ENCODE measurements at places on chromosomes 3 and 15.

DNA sequence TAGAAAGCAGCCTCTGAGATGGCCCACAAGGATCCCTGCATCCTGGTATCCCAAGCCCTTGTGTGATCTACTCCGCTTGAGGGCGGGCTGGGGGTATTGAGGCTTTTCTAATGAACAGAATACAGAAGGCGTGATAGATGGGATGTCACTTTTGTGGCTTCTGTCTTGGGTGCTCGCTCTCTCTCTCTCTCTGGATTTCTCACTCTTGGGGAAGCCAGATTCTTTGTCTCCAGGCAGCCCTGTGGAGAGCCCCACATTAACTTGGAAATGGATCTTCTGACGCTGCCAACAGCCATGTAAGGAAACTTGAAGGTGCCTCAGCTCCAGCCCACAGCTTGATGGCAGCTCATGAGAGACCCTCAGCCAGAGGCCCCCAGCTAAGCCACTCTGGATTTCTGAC lies 26.9 kb upstream of the SEC62 start:
- DNase-seq: no peak

- DNase-seq: no peak
Measured at GRCh38 chr3:57227930-57228751, 612 bp downstream of the APPL1 start.

DNA sequence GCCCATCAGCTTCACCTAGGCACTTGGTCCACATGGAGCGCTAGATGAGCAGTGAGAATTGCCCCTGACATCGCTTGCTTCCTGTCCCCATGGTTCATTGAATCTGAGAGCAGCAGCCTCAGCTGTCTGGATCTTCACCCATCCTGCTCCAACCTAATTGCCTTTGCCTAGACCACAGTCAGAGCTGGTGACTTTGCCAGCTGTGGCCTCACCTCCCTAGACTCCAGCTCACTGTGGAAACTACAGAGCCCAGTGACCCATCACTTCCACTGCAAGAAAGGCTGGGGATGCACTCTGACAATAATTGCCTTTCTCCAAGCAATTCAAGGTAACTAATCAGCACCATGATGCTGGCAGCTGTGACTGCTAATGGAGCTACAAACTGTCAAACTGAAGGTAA lies 30.6 kb upstream of the SLC6A1 start:
- DNase-seq: no peak

- DNase-seq: no peak
Measured at GRCh38 chr15:66943456-66944095, 121.8 kb upstream of the SMAD3 start.

DNA sequence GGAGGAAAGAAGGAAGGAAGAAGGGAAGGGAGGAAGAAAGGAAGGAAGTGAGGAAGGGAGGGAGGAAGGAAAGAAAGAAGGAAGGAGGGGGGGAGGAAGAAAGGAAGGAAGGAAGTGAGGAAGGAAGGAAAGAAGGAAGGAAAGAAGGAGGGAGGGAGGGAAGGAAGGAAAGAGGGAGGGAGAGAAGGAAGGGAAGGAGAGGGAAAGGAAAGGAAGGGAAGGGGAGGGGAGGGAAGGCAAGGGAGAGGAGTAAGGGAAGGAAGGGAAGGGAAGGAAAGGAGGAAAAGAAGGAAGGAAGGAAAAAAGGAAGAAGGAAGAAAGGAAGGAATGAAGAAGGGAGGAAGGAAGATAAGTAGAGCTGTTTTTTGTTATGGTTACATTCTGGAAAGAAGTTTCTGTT lies 141.2 kb downstream of the LRRC3B start:
- DNase-seq: no peak

DNA sequence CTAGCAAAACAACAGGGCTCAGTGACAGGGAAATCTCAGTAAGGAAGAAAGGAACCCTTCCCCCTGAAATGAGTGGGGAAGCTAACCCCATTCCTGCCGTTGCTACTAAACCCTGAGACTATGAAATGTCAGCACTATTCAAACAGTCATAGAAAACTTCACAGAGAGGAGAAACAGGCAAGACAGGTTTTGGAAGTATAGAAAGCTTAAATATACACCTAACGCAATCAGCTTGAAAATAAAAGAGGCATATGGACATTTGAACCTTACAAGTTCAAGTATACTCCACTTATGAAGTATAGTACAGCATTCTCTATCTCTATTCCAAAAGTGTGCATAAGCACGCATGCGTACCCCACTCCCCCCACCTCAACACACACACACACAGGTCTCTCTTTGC lies 17.6 kb upstream of the FRMD4B start:
- DNase-seq: no peak

DNA sequence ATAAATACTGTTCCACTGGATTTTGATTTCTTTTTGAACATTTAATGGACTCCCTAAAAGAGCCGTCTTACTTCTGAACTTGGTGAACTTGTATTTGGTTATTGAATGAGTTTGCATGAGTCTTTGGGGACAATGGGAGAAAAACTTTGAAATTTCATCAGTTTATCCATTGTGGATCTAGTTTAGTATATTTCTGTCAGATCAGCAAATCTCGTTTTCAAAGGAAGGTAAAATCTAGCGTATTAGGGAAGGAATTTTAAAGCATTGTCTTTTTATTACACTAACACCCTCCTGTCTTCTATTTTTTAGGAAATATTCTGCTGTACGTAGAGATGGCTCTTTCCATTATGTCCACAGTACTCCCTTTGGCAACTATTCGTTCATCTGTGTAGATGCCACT lies 12.8 kb downstream of the TMEM62 start:
- no peak for DNase-seq

Data from AG04450 (cell line).